ENCODE measurements at places on chromosomes 16 and 17.

- peaks cover 92% of the 10 kb centered on the region for H3K4me1 ChIP-seq
- peaks cover 12% of the 10 kb centered on the region for H3K36me3 ChIP-seq
- DNase-seq, result no peak
- H3K27ac ChIP-seq, result no peak overlapping the region
- H3K4me3 ChIP-seq, result no peak overlapping the region
Measured at GRCh38 chr16:67922221-67922620, 9.4 kb downstream of the CTRL start.

DNA sequence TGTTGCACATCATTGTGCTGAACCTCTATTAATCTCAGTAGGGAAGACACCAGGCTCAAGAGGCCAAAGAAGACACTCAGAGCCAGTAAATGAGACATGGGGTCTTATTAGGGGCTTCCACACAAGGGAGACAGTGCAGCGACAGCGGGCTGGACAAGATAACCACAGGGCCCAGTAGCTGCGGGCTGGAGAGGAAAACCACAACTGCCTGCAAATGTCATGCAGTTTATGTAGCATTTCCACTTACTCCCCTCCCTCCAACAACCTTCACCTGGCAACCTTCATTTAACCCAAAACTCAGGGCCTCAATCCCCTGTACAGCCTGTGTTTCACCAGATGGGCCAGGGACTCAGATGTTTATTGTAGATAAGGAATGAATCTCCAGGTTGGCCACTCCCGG lies 185.6 kb downstream of the UTP18 start:
- no peak overlapping the region for H3K4me3 ChIP-seq
- DNase-seq, result no peak
- no peaks in the 10 kb centered on the region for H3K36me3 ChIP-seq
- H3K4me1 ChIP-seq, result no peaks in the 10 kb centered on the region
- no peak overlapping the region for H3K27ac ChIP-seq
- H3K27me3 ChIP-seq, result no peaks in the 10 kb centered on the region

DNA sequence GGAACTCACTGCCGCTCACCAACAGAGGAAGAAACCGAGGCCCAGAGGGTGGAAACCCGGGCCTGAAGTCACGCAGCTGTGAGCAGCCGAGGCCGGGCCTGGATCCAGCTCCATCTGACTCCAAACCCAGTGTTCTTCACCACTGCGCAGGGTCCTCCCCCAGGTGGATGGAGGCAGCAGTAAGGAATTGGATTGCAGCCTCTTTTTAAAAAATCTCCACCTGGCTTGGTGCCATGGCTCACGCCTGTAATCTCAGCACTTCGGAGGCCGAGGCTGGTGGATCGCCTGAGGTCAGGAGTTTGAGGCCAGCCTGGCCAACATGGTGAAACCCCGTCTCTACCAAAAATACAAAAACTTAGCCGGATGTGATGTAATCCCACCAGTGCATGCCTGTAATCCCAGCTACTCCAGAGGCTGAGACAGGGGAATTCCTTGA lies 177.2 kb downstream of the FOXL1 start:
- no peaks in the 10 kb centered on the region for H3K4me1 ChIP-seq
- H3K27ac ChIP-seq, result peak overlapping the region; percentile 73
- H3K36me3 ChIP-seq, result no peaks in the 10 kb centered on the region
- no peaks in the 10 kb centered on the region for H3K27me3 ChIP-seq

DNA sequence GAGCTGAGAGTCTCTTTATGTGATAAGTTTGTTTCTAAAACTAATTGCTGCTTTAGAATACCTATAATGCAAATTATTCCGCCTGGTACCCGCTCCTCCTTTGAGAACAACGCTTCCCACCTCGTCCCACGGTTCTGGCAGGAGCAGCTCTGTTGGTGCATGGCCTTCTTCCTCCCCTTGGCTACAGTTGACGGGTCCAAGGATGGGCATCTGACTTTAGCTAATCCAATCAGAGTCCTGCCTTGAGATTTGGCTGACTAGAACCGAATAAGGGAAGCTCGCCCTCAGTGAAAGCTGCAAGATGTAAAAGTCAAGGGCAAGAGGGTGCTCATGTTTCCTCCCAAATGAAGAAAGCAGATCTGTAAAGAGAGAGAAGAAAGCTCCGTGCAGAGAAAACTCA lies 481.3 kb downstream of the SLC39A11 start:
- no peak for DNase-seq
- no peaks in the 10 kb centered on the region for H3K4me1 ChIP-seq
- no peak overlapping the region for H3K27ac ChIP-seq
- H3K27me3 ChIP-seq, result peaks cover 27% of the 10 kb centered on the region
- H3K4me3 ChIP-seq, result no peak overlapping the region
- H3K36me3 ChIP-seq, result no peaks in the 10 kb centered on the region

DNA sequence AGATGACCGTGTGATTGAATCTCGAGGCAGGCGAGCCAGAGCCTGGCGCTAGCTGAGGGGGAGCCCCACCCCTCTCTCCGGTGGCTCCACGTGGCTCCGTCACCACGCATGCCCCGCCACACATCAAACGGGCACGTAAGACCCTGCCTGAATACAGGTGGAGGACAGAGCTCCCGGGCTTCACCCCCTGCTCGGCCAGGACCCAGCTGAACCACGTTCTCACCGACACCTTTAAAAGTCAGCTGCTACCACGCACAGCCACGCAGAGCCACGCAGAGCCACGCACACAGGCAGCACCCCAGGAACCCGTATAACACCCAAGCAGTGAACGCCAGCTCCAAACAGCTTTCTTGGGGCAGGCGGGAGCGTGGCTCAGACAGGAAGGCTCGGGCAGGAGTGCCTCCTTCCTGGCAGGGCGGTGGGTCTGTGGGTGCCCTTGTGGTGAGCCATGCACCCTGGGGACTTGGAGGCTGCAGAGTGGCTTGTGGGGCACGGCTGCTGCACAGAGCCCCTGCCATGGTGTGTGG lies 4.4 kb downstream of the TMEM204 start:
- H3K36me3 ChIP-seq, result peaks cover 40% of the 10 kb centered on the region
- H3K4me3 ChIP-seq, result peak overlapping the region; percentile 93
- DNase-seq, result no peak
- H3K4me1 ChIP-seq, result peaks cover 72% of the 10 kb centered on the region
- H3K27me3 ChIP-seq, result no peaks in the 10 kb centered on the region

- no peak overlapping the region for H3K27ac ChIP-seq
- no peaks in the 10 kb centered on the region for H3K4me1 ChIP-seq
- H3K36me3 ChIP-seq, result no peaks in the 10 kb centered on the region
- DNase-seq, result no peak
Measured at GRCh38 chr17:67417507-67417906, 40.4 kb downstream of the PITPNC1 start.

- no peak for DNase-seq
- H3K36me3 ChIP-seq, result no peaks in the 10 kb centered on the region
- peaks cover 10% of the 10 kb centered on the region for H3K4me1 ChIP-seq
- no peak overlapping the region for H3K4me3 ChIP-seq
Measured at GRCh38 chr17:68821860-68822696, 133.1 kb downstream of the ABCA8 start.

DNA sequence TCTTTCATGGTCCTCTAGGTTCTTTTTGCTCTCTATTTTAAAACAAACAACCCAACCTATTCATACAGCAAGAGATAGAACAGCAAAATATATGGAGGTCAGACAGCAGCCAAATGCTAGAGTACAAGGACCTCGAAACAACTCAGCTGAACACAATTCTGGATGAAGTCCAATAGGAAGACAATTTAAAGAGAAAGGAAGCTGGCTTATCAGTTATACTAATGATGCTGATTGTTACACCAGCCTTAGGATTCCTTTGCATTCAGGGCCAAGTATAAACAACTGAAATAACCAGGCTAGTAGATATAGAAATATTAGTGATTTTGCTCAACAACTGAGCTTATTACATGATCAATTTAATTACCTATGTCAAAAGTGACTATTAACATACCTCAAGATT lies 2.5 kb downstream of the SSH2 start:
- H3K4me3 ChIP-seq, result no peak overlapping the region
- no peak for DNase-seq
- no peak overlapping the region for H3K27ac ChIP-seq
- no peaks in the 10 kb centered on the region for H3K36me3 ChIP-seq

GRCh38 chr16:11224096-11224893 lies 31.7 kb downstream of the SOCS1 start:
- DNase-seq, result peak; percentile 90
- H3K27me3 ChIP-seq, result no peaks in the 10 kb centered on the region
- H3K4me3 ChIP-seq, result no peak overlapping the region

- H3K4me3 ChIP-seq, result no peak overlapping the region
- H3K4me1 ChIP-seq, result peaks cover 5% of the 10 kb centered on the region
- peaks cover 14% of the 10 kb centered on the region for H3K36me3 ChIP-seq
- no peak for DNase-seq
- no peak overlapping the region for H3K27ac ChIP-seq
Measured at GRCh38 chr17:64187093-64187895, 57.4 kb upstream of the ERN1 start.

DNA sequence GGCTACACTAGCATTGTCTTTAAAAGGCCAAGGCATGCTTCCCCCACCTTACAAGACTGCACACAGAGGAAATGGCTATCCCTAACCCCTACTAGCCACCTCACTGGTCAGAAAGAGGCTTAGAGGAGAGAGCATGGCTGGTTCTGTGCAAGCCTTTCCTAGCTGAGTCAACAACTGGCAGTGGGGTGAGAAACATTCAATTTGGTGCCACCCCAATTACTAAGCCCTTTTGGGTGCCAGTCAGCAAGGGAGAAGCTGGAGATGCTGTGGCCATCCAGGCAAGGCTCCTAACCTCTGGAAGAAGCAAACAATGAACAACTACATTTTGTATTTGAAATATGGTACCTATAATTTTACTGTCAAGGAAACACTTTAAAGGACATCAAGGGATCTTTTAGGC lies 4.7 kb upstream of the KAT7 start:
- H3K27ac ChIP-seq, result peak overlapping the region; percentile 79
- no peaks in the 10 kb centered on the region for H3K27me3 ChIP-seq

DNA sequence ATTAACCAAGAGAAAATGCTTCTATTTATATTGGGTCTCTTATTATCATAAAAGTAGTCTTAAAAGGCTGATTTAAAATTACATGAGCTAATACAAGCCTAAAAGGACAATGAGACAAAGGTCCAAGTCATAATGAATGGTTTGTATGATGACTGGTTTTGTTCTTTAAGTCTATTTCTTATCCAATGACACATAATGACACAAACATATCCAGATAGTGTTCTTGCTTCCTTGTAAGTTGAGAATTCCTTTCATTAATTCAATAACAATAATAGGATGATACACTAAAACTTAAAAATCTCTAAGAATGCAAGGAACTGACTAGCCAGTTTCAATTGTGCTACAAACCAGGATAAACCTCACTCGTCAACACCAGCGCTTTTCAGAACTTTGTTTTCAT lies 244.1 kb downstream of the CEP112 start:
- H3K27ac ChIP-seq, result no peak overlapping the region
- no peaks in the 10 kb centered on the region for H3K36me3 ChIP-seq
- no peak for DNase-seq
- H3K4me3 ChIP-seq, result no peak overlapping the region
- H3K4me1 ChIP-seq, result no peaks in the 10 kb centered on the region

DNA sequence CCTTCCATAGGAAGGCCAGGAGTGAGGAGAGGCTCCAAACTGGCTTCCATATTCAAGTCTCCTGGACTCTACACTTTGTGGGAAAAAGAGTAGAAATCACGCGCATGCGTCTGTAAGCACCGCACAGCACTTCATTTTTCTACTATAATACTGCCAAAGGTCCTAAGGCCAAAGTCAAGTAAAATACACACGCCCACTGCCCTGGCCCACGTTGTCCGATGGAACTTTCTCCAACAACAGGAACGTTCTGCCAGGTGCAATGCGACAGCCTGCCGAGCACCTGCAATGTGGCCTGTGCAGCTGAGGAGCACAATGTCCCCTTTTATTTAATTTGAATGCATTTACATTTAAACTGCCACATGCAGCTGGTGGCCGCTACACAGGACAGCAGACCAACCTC lies 23.5 kb downstream of the DNASE1 start:
- H3K27ac ChIP-seq, result no peak overlapping the region
- H3K36me3 ChIP-seq, result no peaks in the 10 kb centered on the region
- H3K4me3 ChIP-seq, result no peak overlapping the region

DNA sequence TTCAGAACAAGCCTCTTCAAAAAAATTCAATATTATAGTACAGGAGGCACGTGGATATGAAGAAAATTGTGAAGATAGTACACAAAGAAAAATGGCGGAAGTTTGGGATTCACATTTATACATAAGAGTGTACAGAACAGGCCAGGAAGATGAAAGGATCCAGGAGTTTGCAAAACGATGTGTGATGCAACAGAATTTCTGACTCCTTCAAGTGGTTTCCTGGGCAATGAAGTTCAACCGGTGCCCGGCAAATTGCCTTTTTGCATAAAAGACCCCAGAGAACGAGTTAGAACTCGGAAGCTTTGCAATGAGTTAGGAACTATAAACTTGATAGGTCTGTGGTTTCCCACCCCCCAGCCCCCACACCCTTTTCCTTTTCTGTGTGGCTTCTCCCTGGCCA lies 189.1 kb downstream of the SALL1 start:
- no peaks in the 10 kb centered on the region for H3K4me1 ChIP-seq
- no peak overlapping the region for H3K27ac ChIP-seq
- H3K27me3 ChIP-seq, result no peaks in the 10 kb centered on the region
- no peak for DNase-seq
- H3K4me3 ChIP-seq, result no peak overlapping the region
- H3K36me3 ChIP-seq, result no peaks in the 10 kb centered on the region

GRCh38 chr16:62058412-62058811 lies 22.2 kb upstream of the CDH8 start:
- no peak for DNase-seq
- no peaks in the 10 kb centered on the region for H3K27me3 ChIP-seq
- no peak overlapping the region for H3K4me3 ChIP-seq
- H3K4me1 ChIP-seq, result no peaks in the 10 kb centered on the region

- H3K4me1 ChIP-seq, result peaks cover 16% of the 10 kb centered on the region
- peak overlapping the region; percentile 61 for H3K27ac ChIP-seq
- H3K4me3 ChIP-seq, result peak overlapping the region; percentile 12
- no peaks in the 10 kb centered on the region for H3K36me3 ChIP-seq
- H3K27me3 ChIP-seq, result no peaks in the 10 kb centered on the region
Measured at GRCh38 chr17:73342541-73343167, 30.9 kb upstream of the CDC42EP4 start.

GRCh38 chr16:2482249-2482648 lies 7.3 kb downstream of the TBC1D24 start:
- H3K4me1 ChIP-seq, result peaks cover 34% of the 10 kb centered on the region
- DNase-seq, result no peak
- no peaks in the 10 kb centered on the region for H3K36me3 ChIP-seq
- no peaks in the 10 kb centered on the region for H3K27me3 ChIP-seq

- peak overlapping the region; percentile 83 for H3K27ac ChIP-seq
- H3K27me3 ChIP-seq, result peaks cover 98% of the 10 kb centered on the region
- H3K4me3 ChIP-seq, result no peak overlapping the region
- H3K4me1 ChIP-seq, result no peaks in the 10 kb centered on the region
- no peak for DNase-seq
Measured at GRCh38 chr16:86297391-86297790, 212.9 kb upstream of the FOXF1 start.

Data from heart left ventricle (tissue), 16 donors.